Stimulated activated CD4-positive, alpha-beta T cell treated with anti-CD3 and anti-CD28 coated beads, Interleukin-1b, Interleukin-23, amount 100 ng/mL, for 1 hour (primary cell): ENCODE measurements at places on chromosomes 4 and X.

- DNase-seq, result no peak
These were observed 597.5 kb upstream of the HTR2C start for GRCh38 chrX:113986427-113986826.

GRCh38 chrX:74195120-74195519 is 108.9 kb upstream of the ZCCHC13 start:
- no peak for DNase-seq

DNA sequence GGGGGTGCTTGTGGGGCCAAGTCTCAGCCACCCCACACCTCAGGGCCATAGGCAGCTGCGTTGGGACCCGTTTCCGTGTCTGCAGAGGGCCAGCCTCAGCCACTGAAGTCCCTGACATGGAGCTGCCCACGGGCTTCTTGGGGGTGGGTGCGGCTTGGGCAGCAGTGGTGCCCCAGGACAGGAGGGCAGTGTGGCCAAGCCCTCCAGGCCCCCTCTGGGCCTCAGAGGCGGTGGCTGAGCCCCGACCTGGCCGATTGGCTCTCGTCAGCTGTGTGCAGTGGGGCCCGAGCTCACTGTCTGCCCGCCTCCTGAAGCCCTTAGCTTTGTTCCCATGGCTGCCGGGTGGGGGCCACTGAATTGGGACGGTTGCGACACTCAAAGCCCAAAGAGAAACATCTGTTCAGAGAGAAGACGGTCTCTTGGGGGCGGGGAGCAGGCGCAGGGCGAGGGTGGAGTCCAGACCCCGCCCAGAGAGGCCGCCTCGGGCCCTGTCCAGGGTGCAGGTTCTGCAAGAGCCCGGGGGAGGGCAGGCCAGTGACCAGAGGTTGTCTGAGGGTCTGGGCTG is 9.1 kb downstream of the FGFR3 start:
- DNase-seq, result no peak

DNA sequence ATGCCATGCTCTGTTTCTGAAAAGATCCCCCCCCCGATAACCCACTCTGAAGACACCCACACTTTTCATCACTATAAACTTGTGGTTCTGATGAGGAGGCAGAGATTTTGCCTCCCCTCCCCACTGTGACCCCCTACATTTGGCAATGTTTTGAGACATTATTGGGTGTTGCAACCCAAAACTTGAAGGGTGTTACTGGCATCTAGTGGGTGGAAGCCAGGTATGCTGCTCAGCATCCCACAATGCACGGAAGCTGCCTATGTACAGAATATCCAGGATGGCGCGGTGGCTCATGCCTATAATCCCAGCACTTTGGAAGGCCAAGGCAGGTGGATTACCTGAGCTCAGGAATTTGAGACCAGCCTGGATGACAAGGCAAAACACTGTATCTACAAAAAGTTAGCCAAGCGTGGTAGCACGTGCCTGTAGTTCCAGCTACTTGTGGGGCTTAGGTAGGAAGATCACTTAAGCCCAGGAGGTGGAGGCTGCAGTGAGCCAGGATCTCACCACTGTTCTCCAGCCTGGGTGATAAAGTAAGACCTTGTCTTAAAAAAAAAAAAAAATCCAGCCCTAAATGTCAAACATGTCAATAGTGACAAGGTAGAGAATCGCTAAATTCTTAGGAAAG is 87.3 kb downstream of the SCD5 start:
- DNase-seq, result no peak

DNA sequence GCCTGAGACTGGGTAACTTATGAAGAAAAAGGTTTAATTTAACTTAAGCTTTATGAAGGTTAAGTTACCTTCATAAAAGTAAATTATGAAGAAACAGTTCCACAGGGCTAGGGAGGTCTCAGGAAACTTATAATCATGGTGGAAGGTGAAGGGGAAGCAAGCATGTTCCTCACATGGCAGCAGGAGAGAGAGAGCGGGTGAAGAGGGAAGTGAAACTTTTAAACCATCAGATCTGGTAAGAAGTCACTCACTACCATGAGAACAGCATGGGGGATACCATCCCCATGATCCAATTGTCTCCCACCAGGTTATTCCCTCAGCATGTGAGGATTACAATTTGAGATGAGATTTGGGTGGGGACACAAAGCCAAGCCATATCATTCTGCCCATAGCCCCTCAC is 944.7 kb upstream of the NDST4 start:
- DNase-seq, result no peak

DNA sequence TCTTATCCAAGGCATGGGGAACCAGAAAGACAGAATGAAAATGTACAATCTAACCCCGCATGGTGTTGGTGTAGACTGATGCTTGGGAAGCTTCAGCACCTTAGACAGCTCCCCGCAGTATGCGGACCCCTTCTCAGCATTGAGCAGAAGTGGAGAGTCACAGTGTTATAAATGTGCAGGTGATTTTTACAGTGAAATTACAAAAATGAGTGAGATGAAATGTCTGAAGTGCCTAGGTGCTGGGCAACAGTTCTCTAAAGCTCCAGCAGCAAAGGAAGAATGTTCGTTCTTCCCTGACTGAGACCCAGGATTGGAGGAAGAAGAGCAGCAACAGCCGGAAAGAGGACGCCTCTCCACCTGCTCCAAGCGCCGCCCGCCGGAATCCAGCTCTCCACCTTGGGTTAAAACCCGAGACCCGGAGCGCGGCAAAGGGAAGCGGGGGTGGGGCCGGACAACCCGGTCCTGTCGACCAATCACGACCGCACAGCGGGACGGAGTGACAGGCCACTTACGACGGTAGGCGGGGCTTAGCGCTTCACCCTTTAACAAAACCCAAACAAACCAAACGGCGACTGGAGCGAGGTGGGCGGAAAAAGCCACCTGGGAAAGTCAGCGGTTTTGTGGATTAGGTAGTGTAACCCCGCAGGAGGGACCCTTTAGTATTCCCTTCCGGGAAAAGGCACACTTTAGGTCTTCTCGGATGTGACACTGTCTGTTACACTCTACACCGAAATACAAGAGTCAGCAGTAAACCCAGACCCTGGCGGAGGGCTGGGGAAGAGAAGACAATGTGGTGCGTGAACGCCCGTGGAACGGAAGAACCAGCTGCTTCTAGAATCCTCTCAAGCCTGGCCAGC is at the start of gene GLRA3:
Gene GLRA3 (minus strand): TSS at position 403 of the 857 bp plus-strand sequence. CDS start 436 bp downstream, outside the sequence.
- no peak for DNase-seq

DNA sequence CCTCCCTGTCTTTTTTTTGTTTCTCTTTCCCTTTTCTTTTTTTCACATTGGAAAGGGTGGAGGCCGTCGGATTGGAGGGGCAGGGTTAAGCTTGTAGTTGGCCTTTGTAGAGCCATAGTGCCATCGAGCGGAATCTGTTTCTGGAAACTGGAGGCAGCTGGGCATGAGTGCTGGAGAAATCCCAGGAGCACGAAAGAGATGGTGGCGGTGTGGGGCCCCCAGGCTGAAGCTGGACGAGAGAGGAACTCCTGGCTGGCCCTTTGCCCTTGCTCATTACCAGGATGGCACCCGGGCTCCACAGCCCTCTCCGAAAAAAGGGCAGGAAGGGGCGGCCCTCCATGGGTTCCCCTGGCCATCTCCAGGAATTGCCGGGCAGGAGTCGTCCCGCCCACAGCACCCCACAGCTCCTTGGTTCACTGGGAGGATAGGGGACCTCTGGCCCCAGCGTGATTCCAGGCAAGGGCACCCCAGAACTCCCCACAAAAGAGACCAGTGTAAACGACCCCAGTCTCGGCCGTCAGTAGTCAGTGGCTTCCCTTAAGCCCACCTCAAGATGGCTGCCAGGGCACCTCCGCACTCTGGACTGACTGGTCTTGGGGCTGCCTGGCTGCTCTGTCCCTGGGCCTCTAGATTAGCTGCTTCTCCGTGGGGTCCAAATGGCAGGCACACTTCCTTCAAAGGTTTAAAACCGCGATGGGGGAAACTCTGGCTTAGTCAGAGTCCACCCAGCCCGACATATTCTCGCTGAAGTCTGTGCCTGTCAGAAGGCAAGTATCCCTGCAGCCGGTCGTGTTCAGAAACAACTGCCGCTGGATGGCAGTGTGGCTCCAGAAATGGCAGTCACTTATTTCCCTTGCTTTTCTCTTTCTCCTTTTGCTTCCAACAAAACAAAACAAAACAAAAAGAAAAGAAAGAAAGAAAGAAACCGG is 74.1 kb downstream of the NBDY start:
- DNase-seq, result no peak

GRCh38 chr4:153573881-153574802 is 108.0 kb downstream of the TMEM131L start:
- peak; percentile 22 for DNase-seq

DNA sequence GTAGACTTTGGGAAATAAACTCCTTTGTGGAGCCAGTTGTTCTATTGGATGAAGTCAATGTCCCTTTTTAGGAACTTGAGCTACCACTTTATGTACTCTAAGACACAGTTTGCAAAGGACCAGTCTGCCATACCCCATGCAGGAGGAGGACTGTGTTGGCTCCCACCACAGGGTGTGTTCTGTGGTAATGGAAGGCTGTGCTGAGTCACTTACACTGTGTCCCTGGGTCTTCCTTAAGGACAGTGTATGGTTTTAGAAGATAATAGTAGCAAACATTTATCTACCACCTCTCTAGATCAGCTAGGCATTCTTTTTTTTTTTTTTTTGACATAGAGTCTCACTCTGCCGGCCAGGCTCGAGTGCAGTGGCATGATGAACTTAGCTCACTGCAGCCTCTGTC is 184.0 kb upstream of the PGRMC2 start:
- no peak for DNase-seq

GRCh38 chr4:177190995-177191580 is 118.6 kb upstream of the NEIL3 start:
- no peak for DNase-seq

- no peak for DNase-seq
These were observed 204.9 kb downstream of the EVC2 start for GRCh38 chr4:5503336-5503936.

DNA sequence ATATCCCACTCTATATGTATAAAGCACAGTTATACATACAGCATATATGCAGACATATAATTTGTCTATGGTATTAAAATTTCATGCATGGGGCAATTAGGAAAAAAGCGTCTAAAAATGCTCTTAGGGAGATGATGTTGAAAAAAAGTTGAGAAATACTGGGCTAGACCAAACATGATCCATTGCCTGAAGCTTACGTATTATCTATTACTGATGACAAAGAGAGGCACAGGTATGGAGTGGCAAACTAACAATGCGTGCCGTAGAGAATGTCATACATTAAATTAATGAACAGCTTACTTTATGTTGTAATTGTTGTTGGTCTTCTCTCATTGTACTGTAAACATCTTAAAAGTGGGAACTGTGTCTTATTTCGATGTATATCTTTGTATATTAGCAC is 13.9 kb downstream of the RHOH start:
- DNase-seq, result no peak

- DNase-seq, result no peak
These were observed 148.1 kb upstream of the GATB start for GRCh38 chr4:151908734-151909497.

GRCh38 chrX:73268463-73268862 is 53.8 kb upstream of the NAP1L2 start:
- DNase-seq, result no peak

DNA sequence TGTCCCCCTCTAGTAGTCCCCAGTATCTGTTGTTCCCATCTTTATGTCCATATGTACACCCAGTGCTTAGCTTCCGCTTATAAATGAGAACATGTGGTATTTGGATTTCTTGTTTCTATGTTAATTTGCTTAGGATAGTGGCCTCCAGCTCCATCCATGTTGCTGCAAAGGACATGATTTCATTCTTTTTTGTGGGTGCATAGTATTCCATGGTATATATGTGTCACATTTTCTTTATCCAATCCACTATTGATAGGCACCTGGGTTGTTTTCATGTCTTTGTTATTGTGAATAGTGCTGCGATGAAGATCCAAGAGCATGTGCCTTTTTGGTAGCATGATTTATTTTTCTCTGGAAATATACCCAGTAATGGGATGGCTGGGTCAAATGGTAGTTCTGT is 6.3 kb downstream of the RAP1GDS1 start:
- DNase-seq, result no peak

GRCh38 chr4:137443031-137443800 is 89.1 kb downstream of the PCDH18 start:
- no peak for DNase-seq

- DNase-seq, result no peak
These were observed 269.9 kb upstream of the FAT4 start for GRCh38 chr4:125044886-125045285.

- DNase-seq, result no peak
These were observed 106.6 kb upstream of the WDR44 start for GRCh38 chrX:118239178-118239870.

- no peak for DNase-seq
These were observed 52.2 kb downstream of the ANK2 start for GRCh38 chr4:113101669-113102068.

- DNase-seq, result no peak
These were observed 326.7 kb downstream of the MAPK10 start for GRCh38 chr4:86033171-86033570.
